ENCODE measurements at places on chromosomes 12 and 14.

DNA sequence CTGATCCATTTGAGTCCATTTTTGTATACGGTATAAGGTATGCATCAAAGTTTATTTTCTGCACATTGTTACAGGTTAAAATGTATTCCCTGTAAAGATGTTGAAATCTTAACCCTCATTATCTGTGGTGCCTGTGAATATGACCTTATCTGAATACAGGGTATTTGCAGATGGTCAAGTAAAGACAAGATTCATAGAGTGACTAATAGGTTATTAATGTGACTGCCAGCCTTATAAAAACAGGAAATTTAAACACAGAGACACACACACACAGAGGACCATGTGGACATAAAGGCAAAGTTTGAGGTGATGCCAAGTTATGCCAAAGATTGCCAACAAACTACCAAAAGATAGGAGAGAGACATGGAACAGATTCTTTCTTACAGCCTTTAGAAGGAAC lies 347.2 kb upstream of the DCN start:
- DNase-seq: no peak

GRCh38 chr12:117377758-117378157 lies 16.3 kb upstream of the NOS1 start:
- no peak for DNase-seq

DNA sequence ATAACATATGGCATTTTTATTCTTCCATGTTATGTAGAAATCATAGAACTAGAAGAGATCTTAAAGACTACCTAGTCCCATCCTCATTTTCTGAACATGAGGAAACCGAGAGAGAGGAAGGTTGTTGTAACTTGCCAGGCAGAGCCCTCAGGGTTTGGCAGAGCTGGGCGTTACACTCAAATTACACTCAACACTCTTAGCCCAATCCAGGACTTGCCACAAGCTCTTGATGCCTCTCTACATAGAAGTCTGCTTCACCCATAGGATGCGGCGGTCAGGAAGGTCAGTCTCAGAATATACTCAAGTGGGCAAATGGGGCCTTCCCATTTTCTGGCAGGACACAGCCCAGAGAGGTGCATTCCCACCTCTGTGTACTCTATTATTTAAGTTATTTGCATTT lies 208.1 kb downstream of the ZFP36L1 start:
- no peak for DNase-seq

GRCh38 chr12:41795910-41796309 lies 348.8 kb downstream of the GXYLT1 start:
- no peak for DNase-seq

DNA sequence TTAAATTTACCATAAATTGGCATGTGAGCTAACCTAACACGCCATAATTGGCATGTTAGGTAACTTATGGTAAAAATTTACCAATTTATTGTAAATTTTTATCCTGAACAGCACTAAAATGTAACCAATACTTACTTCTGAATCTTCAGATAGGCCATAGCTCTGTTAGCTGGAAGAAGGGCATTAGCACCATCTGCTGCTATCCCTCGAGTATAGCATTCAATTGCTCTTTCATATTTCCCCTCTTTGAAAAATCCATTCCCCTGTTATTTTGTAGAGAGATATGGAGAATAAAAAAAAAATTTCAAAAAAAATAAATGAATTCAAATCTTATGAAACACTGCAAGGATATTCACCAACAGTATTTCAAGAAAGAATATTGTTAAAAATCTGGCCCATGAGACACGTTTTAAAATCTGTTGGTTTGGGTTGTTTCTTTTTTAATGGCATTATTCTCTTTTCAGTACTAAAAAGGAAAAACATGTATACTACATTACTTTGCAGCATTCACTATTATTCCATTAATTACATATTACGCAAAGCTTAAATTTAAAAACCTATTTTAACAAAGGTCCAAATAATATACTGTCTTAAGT lies 19.1 kb downstream of the RPAP3 start:
- DNase-seq: no peak

DNA sequence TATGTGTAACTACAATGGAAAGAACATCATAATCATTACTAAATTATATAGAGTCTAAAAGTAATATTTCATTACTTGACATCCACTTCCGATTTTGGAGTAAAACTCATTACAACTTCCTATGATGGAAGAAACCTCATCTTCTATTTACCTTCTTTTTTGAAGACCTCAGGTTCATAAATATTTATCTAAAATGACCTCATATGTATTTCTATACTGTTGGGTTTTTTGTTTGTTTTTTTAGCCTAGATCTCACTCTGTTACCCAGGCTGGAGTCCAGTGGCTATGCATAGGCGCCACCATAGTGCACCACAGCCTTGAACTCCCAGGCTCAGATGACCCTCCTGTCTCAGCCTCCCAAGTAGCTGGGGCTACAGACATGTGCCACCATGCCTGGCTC lies 39.9 kb upstream of the BMAL2 start:
- DNase-seq: no peak

DNA sequence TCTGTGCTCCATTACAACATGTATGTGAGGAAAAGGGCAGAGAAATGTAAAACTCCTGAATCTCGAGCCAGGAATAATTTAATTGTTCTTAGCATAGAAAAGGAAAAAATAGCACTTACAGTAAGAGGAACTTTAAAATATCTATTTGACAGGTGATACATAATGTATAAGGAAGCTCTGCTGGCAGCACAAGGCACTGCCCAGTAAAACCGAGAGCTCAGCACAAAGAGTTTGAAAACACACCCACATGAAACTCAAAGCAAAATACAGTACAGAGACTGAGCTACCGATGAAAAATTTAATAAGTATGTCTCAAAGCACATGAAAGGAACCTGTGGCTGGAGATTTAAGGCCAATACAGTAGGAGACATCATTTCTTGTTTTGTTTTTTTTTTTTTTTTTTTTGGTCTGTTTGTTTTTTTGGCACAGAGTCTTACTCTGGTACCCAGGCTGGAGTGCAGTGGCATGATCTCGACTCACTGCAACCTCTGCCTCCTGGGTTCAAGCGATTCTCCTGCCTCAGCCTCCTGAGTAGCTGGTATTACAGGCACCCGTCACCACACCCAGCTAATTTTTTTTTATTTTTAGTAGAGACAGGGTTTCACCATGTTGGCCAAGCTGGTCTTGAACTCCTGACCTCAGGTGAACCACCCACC lies 19.2 kb downstream of the CLIP1 start:
- no peak for DNase-seq

- no peak for DNase-seq
Measured at GRCh38 chr14:68526512-68527091, 266.3 kb downstream of the ZFP36L1 start.

DNA sequence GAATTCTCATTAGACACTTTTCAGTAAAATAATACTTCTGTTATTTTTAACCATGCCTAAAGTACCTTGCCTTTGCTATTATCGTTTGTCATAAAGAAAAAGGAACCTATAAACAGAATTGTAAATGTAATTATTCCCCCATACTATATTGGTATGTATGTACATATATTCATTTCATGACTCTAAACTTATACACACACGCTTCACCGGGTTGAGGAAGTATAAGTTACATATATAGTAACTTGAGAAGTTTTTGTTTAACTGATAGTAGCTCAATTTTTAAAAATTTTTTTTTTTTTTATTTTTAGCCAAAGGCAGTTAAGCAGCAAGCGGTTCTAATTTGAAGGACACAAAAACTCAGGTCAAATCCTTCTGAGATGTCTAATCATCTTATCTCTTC lies 107.6 kb downstream of the PLEKHG7 start:
- DNase-seq: no peak

Data from BJ (cell line).